ENCODE measurements at places on chromosomes 2 and 18. TPM values are rescaled to one million over a fixed set of nuclear protein-coding genes. Genes with fewer than 3 reads are reported as not detected.

Gene TANC1
- 29.5 TPM for total RNA-seq

Gene C2orf72
- total RNA-seq, result under 0.01 TPM

- no peak for DNase-seq
Measured at GRCh38 chr2:9809448-9810088, 33.7 kb upstream of the TAF1B start.

DNA sequence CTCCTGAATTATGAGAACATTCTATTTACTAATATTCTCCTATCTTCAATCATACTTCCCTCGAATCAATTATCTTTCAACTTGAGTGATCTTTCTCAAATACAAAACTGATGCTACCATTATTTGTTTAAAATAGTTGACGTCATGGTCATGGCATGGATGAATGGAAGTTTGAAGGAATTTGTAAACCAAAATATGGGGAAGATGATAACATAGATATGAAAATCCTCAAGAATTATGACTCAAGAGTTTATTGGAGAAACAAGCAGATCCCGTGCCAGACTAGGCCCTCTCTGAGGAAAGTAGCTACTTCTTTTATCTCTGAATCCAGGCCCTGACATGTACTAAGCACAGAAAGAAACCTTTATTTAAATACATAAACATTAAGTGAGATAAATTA is 270.4 kb upstream of the MC4R start:
- no peak for DNase-seq

DNA sequence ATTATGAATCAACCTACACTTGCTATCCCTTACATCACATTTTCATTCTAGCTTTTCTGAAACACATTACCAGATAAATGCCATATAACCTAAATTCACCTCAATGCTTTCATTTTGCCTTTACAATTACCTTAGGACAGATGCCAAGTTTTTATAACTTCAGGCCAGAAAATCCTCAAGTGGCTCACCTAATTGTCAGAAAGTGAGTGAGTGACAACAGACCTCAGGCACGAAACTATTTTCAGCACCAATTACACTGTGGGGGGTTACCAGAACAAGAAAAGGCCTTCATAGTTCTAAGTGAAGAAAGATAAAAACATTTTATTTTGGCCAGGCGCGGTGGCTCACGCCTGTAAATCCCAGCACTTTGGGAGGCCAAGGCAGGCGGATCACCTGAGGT is 52.3 kb upstream of the ST8SIA5 start:
- no peak for DNase-seq

DNA sequence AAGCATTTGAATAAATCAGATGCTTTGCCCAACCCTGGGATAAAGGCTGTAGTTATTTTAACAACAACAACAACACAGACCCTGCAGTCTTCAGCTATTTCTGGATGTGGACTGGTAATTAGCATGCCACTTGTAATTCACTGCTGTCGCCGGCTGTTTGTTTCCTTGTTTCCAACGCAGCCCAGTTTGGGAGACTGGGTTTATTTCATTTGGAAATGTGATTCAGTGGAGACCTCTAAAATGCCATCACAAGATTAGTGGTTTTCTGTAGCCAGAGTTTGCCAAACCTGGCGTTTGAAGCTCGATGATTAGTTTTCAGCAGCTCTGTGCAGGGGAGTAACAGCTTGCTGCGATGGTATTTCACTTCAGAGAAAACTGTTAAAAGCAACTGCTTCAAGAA is 83.5 kb downstream of the LDLRAD4 start:
- no peak for DNase-seq

DNA sequence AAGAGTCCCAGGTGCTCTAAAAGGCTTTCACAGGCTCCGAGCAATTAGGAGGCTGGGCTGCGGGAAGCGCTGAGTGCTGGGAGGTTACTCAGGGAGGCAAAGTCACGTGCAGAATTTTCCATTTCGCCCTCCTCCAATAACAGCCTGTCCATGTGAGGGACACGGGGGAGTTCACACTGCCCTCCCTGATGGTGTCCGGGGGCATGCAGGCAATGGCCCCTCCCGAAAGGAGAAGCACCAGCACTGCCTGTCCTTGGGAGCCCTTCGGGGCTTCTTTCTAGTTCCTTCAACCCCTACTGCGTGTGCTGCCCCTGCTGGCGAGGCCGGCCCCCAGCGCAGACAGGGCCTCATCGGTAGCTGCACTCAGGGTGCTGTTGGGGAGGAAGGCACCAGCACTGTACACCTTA is 63.1 kb upstream of the HPCAL1 start:
- DNase-seq, result no peak

All from bronchial epithelial cell (primary cell).